ENCODE measurements at places on chromosomes 3 and 15.

GRCh38 chr15:66714543-66714981 is 12.5 kb downstream of the SMAD6 start:
- DNase-seq = no peak

DNA sequence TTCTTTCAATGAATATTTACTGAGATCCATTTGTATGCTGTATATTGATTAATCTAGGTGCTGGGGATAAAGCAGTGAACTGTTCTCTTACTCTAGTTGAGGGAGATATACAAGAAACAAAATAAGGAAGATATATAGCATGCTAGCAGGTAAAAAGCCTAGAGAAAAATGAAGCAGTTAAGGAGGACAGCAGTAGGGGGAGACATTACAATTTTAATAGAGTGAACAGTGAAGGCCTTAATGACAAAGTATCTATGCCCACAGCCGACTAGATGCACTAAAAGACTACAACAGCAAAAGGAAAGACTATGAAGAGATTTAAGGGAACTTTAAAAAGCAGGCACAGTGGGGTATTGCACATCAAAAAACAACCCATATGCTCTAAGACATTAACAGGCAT is 81.4 kb downstream of the XRN1 start:
- no peak for DNase-seq

DNA sequence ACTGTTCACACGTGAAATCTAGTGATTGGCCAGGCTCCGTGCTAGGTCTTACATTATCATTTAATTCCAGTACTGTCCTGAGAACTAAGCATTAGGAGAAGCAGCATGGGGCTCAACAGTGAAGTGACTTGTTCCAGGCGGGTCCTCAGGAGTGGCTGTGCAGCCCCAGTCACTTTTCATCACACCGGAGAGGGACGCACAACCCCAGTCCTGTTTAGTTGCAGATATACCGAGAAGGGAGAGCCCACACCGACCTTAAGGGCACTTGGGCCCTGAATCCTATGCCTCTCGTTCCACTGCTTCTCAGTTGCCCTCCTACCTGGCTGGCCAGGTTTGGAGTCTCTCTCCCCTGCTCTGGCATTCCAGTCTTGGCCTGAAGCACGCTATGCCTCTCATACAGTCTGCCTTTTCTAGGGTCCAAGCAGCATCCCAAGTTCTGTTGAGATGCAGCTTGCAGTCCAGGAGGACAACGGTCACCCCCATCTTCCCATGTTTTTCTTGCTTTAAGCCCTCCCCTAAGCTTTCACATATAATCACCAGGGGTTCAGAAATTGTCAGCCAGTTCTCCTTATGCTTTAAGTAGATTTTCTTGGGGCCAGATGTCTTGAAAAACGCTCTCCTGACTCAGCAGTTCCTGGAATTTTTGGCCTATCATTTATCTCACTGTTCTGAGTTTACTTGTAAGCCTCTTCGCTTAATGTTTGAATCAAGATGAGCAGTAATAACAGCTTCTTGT is 10.1 kb downstream of the FAM131A start:
- no peak for DNase-seq

- DNase-seq = no peak
These were observed 663.7 kb downstream of the AGBL1 start for GRCh38 chr15:86743283-86743903.

GRCh38 chr15:78492872-78493271 is 14.5 kb upstream of the HYKK start:
- no peak for DNase-seq

GRCh38 chr3:66827726-66828125 is 170.4 kb upstream of the KBTBD8 start:
- no peak for DNase-seq

DNA sequence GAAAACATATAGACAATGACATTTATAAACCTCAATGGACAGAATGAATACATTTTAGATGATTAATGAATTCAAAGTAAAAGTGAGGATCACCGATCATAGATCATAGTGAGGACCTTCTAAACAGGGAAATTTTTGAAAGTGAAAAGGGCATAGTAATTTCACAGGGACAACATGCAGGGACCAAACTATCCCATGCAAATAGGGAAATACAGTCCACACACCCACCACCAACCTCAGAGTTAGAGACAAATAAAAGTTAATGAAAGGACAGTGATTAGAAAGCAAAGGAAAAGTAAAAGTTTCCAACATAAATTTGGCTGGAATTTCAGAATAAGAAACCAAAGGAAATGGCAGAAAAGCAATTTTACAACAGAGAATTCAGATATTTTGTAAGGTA is 15.4 kb upstream of the CHRNA7 start:
- DNase-seq = no peak

GRCh38 chr15:64877435-64877834 is 34.3 kb upstream of the ANKDD1A start:
- no peak for DNase-seq

DNA sequence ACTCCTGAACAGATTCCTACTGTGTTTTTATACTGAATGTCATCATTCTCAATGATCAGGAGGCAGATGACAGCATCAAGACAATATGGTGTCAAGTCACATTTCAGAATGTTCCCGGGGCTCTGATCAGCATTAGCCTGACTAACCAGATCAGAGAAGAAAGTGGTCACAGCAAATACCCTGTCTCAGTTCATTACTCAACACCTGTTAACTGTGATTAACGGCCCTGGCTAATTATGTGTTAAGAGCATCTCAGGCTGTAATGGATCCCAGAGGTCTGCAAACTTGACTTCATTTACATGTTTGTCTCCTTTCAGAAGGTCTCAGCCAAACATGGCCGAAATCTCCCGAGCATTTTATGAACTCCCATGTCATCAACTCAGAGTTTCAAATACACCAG is 833.7 kb downstream of the FHIT start:
- DNase-seq = no peak

- DNase-seq = no peak
These were observed 42.1 kb downstream of the MINAR1 start for GRCh38 chr15:79474252-79474651.

- no peak for DNase-seq
These were observed 49.9 kb upstream of the FGD5 start for GRCh38 chr3:14768881-14769280.

GRCh38 chr15:44882499-44882968 is 74.0 kb upstream of the TERB2 start:
- DNase-seq = no peak

DNA sequence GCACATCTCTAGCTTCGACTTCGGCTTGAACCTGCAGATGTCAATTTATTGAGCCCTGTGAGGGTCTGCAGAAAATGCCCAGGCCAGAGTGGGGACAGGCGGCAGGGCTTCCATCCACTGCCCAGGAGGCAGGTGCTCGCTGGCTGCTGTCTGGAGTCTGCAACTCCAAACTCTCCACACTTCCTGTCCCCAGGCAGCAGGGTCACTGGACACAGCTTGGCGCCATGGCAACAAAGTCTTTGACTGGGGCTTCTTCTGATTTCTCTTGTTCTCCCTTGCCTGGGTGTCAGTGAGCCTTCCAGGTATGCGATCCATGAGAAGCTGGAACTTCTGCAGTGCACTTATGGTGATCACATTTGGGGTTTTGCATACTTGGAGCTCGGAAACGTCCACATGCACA is 33.5 kb downstream of the SV2B start:
- DNase-seq = no peak

DNA sequence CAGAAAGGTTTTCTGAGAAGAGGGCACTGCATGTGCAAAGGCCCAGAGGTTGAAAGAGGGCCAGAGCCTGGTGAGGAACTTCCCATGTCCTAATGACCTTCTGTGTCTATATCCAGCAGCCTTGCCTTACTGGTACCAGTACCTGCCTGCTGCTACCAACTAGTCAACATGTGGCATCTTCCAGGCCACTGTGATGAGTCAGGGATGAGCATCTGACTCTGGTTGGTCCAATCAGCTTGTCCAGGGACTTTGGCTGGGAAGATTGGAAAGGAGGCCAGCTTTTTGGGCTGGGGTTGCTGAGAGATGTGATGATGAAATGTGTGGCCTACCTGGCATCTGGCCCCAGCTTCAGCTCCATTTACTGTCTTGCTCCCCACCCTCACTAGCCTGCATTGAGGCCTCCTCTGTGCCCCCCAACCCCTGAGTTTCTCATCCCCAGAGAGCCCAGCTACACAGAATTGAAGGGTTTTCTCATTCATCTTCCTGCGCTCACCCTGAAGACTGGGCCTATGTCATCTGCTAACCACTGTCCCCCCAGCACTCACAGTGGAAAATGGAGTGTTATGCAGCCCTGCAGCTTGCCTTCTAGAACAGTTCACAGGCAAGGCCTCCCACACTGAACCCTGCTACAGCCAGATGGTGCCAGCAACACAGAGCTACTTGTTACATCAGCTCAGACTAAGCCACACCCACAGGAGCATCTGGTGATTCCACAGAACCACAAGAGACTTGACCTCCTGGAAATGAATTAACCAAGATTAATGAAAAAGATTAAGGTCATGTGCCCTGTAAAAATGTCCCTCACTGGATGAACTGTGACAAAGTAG is 1.3 kb upstream of the TWF2 start:
- DNase-seq = no peak

Measured in brain pericyte (primary cell).